Panc1 (cell line): ENCODE measurements at places on chromosomes 1 and 21. TPM values are rescaled to one million over a fixed set of nuclear protein-coding genes. Genes with fewer than 3 reads are reported as not detected.

TRIM67 gene
- 0.08 TPM for total RNA-seq

LCE3D gene
- total RNA-seq: not detected

AUNIP gene
- 12.2 TPM for total RNA-seq

ALPL gene
- 0.82 TPM for total RNA-seq

AK2 gene
- total RNA-seq: 213 TPM

EXO1 gene
- total RNA-seq: 26.3 TPM

APCS gene
- 0.33 TPM for total RNA-seq
